ENCODE measurements at places on chromosomes 16 and 17.
A peak's percentile ranks its signal among the peaks of the same experiment; 100 is the strongest.

GRCh38 chr16:71443714-71444113 lies 1.9 kb upstream of the TLE7 start:
- no peak for DNase-seq

- no peak for DNase-seq
Measured at GRCh38 chr16:88084881-88085280, 133.6 kb downstream of the BANP start.

DNA sequence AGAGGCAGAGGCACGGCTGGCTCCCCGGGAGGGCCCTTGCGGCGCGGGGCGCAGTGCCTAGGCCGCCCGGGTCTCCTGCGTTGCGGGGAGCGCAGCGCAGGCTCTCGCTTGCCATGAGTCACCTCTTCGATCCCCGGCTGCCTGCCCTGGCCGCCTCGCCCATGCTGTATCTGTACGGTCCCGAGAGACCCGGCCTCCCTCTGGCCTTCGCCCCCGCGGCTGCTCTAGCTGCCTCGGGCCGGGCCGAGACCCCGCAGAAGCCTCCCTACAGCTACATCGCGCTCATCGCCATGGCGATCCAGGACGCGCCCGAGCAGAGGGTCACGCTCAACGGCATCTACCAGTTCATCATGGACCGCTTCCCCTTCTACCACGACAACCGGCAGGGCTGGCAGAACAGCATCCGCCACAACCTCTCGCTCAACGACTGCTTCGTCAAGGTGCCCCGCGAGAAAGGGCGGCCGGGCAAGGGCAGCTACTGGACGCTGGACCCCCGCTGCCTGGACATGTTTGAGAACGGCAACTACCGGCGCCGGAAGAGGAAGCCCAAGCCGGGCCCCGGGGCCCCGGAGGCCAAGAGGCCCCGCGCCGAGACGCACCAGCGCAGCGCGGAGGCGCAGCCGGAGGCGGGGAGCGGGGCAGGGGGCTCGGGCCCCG lies 390 bp downstream of the FOXL1 start:
- no peak for DNase-seq

DNA sequence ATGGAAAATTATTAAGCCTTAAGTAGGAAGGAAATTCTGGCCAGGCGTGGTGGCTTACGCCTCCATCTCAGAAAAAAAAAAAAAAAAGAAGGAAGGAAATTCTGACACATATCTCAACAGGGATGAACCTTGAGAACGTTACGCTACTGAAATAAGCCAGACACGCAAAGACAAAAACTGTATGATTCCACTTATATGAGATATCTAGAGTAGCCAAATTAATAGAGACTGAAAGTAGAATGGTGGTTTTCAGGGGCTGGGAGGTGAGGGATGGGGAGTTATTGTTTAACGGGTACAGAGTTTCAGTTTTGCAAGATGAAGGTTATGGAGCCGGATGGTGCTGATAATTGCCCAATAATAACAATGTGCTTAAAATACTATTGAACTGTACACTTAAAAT lies 16.2 kb upstream of the HNF1B start:
- DNase-seq = no peak

DNA sequence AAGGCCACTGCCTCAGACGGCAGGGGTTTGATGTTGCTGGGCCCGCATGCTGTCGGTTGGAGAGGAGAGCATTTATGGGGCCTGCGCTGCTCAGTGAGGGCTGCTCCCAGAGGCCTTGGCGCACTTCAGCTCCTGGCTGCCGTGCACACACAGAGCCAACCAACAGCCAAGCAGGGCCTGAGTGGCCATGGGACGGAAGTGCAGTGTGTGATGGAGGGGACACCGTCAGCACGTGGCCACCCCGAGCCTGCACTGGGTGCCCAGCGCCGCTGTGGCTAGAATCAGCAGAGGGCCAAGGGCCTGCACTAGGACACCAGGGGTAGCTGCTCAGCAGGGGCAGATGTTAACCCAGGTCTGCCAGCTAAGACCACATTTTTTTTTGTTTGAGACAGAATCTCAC lies 21.8 kb downstream of the KLHL36 start:
- DNase-seq = no peak

GRCh38 chr17:35088881-35089585 lies 25.5 kb upstream of the RFFL start:
- peak; percentile 75 for DNase-seq

DNA sequence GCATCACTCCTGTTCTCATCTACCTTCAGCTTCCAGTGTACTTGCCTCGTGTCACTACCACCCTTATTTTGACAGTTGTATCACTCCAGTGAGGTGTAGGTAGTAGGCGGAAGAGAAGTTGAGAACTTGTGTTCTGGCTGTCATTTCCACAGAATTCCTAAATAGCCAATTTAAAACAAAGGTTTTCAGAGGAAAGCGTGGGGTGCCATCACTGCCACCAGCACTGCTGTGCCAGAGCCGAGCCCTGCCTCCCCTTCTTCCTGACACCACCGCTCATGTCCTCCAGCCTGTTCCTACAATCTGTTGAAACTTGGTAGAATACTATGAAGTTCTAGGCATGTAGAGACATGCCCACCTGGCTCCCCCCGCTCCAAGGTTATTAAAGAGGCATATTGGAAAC lies 215.8 kb downstream of the TANC2 start:
- no peak for DNase-seq

DNA sequence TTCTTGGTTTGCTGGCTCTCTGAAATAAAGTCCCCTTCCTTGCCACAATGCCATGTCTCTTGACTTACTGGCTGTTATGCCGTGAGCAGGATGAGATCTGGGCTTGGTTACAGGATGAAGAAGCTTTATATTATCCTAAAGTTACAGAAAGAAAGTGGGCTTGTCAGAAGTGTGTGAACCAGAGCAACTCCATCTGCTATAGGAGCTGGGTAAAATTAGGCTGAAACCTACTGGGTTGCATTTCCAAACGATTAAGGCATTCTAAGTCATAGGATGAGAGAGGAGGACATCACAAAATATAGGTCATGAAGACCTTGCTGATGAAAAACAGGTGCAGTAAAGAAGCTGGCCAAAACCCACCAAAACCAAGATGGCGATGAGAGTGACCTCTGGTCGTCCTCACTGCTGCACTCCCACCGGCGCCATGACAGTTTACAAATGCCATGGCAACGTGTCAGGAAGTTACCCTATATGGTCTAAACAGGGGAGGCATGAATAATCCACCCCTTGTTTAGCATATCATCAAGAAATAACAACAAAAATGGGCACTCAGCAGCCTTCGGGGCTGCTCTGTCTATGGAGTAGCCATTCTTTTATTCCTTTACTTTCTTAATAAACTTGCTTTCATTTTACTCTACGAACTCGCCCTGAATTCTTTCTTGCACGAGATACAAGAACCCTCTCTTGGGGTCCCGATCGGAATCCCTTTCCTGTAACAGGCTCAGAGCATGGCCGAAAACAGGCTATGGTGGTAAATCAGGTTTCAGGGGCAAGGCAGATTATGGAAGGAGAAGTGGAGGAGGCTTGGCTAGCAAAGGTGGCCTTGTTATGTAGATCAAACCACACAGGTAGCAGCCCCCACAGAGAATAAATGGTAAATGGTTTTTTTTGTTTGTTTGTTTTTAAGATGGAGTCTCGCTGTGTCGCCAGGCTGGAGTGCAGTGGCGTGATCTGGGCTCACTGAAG lies 81.3 kb upstream of the C16orf82 start:
- DNase-seq = no peak

GRCh38 chr17:15884731-15885130 lies 60.2 kb upstream of the ADORA2B start:
- no peak for DNase-seq

- no peak for DNase-seq
Measured at GRCh38 chr17:43591779-43592562, 45.8 kb upstream of the ETV4 start.

DNA sequence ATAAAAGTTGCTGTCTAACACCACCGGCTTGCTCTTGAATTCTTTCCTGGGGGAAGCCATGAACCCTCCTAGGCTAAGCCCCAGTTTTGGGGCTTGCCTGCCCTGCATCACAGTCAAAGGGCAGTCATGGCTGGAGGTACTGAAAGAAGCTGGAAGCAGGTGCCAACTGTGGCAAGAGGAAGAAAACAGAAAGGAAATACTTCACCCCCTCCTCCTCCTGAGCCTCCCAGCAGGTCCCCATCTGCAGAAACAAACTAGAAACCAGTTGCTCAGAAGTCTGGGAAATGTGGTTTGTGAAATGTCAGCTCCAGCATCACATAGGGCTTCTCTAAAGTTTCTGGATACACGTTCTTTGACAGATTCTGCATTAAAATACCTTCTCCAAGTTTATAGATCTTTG lies 150.0 kb upstream of the PSMD7 start:
- no peak for DNase-seq

DNA sequence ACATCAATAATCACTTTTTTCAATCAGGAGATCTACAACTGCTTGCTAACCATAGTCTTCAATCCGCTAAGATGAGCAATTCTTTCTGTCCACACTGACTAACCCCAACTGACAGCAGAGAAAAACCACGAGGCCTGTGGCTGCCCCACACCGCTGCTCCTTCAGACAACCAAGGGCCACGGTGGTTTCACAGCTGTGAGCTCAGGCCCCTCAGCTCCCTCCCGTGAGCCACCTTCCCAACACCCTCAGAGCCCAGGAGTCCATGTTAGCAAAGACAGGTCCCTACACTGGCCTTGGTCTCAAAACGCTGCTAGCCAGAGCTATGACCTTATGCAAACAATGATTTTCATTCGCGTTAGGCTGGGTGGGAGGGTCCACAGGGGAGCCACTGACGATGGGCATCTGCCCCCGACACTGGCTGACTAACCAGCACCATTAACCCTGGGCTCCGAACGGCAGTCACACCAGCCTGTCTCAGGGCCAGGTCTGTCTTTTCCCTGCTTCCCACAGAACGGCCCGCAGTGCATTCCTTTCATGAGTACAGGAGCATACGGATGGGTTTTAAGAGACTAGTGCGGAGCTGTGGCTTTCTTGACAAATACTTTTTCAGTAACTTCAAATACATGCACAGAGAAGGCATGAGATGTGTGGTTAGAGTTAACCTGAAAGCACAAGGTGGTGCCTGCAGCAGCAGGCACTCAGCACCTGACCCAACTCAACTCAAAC lies 67.3 kb downstream of the ANKRD11 start:
- peak; percentile 38 for DNase-seq

- no peak for DNase-seq
Measured at GRCh38 chr17:19238167-19238505, 970 bp downstream of the EPN2 start.

DNA sequence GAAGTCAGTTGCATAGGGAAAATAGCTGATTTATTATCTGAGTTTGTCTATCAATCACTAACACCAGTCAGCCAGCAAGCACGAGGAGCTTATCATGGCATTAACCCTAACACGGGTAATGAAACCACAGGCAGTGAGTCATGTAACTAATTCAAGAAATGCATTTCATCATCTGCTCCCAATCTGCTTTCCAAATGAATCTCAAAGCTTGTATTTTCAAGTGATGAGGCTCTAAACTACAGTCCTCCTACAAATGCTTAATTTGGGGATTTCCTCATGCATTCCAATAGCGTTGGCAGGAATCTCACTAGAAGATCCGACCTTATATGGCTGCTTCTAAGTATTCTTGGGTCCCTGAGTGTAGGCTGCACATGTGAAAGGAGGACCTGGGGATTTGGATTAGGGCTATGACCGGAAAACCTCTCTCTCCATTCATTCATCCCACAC lies 118.4 kb upstream of the HSBP1 start:
- no peak for DNase-seq

GRCh38 chr17:45908460-45908859 lies 14.1 kb downstream of the MAPT start:
- no peak for DNase-seq

DNA sequence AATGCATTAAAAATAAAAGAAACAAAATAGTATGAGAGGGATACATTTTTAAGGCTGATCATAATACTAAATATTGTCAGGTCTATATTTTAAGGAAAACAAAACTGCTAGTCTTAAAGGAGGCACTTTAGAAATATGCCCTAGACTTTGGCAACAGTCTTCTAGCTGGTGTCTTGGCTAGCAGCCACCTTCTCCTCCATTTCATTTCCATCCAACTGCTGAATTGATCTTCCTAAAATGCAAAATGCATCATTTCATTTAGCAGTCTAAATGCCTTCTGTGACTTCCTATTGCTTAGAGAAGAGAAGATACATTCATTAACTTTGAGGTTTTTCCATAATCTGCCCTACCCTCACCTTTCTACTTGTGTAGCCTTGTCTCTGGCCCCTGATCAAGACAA lies 1404.1 kb downstream of the CDH11 start:
- no peak for DNase-seq

GRCh38 chr16:83328936-83329335 lies 478.8 kb upstream of the HSBP1 start:
- no peak for DNase-seq

- no peak for DNase-seq
Measured at GRCh38 chr17:65800655-65801054, 239.2 kb upstream of the AXIN2 start.

- DNase-seq = no peak
Measured at GRCh38 chr16:57745768-57746167, 10.2 kb downstream of the KATNB1 start.

DNA sequence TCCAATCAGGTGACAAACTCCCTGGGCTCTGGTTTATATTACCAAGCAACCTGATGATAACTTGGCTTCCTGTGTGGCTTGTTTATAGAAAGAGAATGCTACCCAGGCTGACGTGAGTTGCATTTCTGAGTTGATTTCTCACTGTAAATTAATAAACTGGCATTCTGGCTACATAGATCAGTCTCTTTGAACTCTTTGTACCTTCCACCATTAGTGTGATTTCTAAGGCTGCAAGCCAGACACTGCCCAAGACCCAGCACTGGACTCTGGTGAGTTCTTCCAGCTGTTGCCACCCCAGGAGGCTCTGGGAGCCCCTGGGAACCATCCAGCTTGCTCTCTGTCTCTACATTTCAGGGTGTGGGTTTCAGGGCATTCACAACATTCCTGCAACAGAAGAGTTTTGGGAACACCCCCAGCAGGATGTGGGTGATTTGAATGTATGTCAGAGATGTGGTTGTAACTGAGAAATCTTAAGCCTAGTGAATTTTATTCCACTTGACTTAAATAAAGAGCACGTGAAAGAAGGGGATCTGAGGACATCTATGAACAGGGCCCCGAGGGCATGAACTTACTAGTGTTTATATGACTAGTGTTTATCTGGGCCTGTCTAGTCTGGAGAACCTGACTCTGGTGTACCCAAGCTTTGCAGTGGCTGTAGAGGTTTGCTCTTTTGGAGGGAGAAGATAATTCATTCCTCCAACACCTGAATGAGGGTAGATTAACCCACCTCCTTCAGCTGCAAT lies 30.3 kb upstream of the LRRC37A start:
- DNase-seq = no peak

DNA sequence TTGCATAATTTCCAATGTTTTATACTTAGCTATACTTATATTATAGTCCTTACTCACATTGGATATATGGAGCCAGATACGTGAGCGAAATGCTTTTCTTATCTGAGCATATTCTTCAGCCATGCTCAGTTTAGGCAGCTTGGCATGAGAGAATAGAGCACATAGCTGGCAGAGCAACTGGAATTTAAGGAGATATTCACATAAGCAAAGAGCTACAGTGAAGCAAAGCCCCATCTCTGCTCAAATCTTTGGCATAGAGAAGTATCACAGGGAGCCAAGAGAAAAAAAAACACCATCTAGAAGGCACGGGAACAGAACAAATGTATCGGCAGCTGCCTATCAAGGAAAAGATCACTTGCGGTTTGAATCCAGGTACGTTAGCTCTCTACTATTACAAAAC lies 734.2 kb upstream of the KIF2B start:
- no peak for DNase-seq

Measured in central memory CD8-positive, alpha-beta T cell (primary cell).